ENCODE measurements at places on chromosomes 12 and 14. TPM values are rescaled to one million over a fixed set of nuclear protein-coding genes. Genes with fewer than 3 reads are reported as not detected.

The FAM181A gene
- total RNA-seq = not detected

The CORO1C gene
- total RNA-seq = 101 TPM

The NTF3 gene
- total RNA-seq = not detected

The CCDC196 gene
- total RNA-seq = not detected

The IAPP gene
- total RNA-seq = not detected

The CABP1 gene
- total RNA-seq = 0.56 TPM

The PLEKHH1 gene
- total RNA-seq = 4.9 TPM

The ERP27 gene
- total RNA-seq = 5.2 TPM

The ADAMTS20 gene
- not detected for total RNA-seq

The CISTR gene
- total RNA-seq = not detected

The BTBD6 gene
- 19.5 TPM for total RNA-seq

The ADCY4 gene
- 10.5 TPM for total RNA-seq

The CD69 gene
- 51.8 TPM for total RNA-seq

The TEX52 gene
- total RNA-seq = 0.35 TPM

The PSMC1 gene
- 139 TPM for total RNA-seq

The KRT78 gene
- not detected for total RNA-seq

The TBX3 gene
- not detected for total RNA-seq

Data from activated T-helper 17 cell treated with anti-CD3 and anti-CD28 coated beads, Interleukin-2, amount 50 U/mL, for 72 hours (primary cell).